ENCODE measurements at places on chromosomes 6 and 20.

- no peak for DNase-seq
These were observed 558 bp upstream of the CCDC167 start for GRCh38 chr6:37500294-37500608.

DNA sequence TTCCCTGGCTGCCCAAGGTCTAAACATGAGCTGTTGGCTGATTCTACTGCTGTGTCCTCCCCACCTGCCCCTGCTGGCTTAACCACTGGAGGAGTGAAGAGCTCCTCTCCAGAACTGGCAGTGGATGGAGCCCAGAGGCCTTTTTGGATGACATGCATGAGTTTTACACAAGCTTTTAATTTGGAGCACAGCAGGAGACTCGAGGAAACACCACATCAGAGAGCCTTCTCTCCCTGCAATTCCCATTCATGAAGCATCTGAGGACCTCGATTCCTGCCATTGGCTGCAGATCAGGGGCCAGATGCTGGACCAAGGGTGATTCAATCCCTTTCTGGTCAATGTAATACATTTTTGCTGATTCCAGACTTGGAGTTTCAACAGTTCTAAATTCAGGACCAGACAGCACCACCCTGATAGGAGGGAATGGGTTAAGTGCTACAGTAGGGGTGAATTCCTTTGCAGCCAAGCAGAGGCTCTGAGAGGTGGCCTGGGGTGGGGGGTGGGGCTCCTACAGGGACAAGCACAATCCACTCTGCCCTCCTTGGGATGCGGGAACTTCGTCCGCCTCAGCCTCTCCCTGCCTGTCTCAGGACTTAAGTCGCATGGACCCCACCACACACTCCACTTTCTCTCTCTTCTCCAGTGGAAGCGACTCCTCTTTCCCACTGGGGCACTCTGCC is 599 bp upstream of the PSORS1C1 start:
- no peak for DNase-seq

- no peak for DNase-seq
These were observed 986.0 kb upstream of the MAP3K7 start for GRCh38 chr6:91572878-91573277.

- peak; percentile 66 for DNase-seq
These were observed 6.7 kb upstream of the ZFAND3 start for GRCh38 chr6:37812841-37813240.

GRCh38 chr6:140178520-140178919 is 804.1 kb upstream of the CITED2 start:
- DNase-seq: peak; percentile 5

- DNase-seq: no peak
These were observed 98.5 kb downstream of the SSR1 start for GRCh38 chr6:7214468-7214867.

- peak; percentile 15 for DNase-seq
These were observed 38.8 kb upstream of the MAP3K4 start for GRCh38 chr6:160952633-160953281.

DNA sequence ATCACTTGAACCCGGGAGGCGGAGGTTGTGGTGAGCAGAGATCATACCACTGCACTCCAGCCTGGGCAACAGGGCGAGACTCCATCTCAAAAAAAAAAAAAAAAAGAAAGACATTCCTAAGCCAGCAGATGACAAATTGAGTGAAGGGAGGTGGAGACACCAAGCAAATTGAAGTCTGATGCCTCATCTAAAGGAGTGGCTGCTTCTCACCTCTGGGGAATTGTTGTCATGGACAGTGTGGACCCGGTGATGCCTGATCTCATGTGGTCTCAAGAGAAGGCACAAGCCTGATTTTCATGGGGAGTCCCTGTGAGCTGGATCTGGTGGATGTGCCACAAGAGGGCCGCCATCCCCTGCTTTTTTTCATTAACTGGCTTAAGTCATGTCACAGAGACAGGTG is 272.0 kb downstream of the ZNF217 start:
- DNase-seq: no peak

DNA sequence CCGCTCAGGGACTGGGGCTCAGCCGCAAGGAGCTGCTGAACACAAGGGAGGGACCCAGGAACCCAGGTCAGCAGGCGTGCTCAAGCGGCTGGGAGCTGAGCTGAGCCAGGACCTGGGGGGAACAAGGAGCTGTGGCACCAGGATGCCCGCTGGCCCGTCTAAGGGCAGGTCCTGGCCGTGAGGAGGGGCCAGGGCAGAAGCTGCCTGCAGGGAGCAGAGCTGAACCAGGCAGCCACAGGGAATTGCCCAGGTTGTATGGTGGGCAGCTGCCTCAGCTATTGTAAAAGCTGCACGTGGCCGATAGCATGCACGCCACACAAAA is 133.3 kb downstream of the AGPAT4 start:
- no peak for DNase-seq

GRCh38 chr6:122136386-122136785 is 263.1 kb upstream of the HSF2 start:
- no peak for DNase-seq

- no peak for DNase-seq
These were observed 80.2 kb upstream of the SULF2 start for GRCh38 chr20:47865451-47865850.

DNA sequence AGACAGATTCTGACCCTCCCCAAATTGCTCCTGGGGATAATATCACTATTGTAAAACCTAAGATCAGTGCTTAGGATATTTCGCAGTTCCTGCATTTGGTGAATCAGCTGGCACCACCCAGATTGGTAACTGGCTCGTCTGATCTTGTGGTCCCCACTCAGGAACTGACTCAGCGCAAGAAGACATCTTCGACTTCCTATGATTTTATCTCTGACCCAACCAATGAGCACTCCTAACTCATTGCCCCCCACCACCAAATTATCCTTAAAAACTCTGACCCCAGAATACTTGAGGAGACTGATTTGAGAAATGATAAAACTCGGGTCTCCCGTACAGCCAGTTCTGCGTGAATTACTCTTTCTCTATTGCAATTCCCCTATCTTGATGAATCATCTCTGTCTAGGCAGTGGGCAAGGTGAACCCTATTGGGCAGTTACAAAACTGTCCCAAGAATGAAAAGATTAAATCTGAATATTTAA is 55.7 kb upstream of the PRND start:
- peak; percentile 85 for DNase-seq

GRCh38 chr20:60292001-60292520 is 333.8 kb downstream of the CDH26 start:
- peak; percentile 50 for DNase-seq

DNA sequence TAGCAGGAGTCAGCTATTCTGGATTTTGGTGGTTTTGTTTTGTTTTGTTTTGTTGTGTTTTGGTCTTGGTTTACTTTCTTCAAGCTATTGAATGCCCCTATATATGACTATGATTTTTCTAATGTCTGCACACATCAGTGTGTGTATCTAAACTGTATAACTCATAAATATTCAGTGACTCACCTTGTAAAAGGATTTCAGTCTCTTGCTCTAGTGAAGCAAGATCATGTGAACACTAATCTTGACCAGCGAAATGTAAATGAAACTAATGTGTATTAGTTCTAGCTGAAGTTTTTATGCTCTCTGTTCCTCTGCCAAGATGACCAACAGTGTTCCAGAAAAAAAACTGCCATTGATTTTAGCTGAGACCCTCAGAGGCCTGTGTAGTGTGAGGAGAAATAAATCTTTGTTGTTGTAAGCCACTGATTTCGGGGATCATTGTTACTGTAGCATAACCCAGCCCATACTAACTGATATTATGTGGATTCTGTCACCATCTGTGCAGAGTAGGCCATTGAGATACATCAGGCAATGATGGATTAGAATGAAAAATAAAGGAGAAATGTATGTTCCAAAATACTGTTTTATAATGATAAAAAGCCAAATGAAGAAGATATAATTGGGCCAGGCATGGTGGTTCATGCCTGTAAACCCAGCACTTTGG is 11.5 kb upstream of the BTBD9 start:
- DNase-seq: no peak

DNA sequence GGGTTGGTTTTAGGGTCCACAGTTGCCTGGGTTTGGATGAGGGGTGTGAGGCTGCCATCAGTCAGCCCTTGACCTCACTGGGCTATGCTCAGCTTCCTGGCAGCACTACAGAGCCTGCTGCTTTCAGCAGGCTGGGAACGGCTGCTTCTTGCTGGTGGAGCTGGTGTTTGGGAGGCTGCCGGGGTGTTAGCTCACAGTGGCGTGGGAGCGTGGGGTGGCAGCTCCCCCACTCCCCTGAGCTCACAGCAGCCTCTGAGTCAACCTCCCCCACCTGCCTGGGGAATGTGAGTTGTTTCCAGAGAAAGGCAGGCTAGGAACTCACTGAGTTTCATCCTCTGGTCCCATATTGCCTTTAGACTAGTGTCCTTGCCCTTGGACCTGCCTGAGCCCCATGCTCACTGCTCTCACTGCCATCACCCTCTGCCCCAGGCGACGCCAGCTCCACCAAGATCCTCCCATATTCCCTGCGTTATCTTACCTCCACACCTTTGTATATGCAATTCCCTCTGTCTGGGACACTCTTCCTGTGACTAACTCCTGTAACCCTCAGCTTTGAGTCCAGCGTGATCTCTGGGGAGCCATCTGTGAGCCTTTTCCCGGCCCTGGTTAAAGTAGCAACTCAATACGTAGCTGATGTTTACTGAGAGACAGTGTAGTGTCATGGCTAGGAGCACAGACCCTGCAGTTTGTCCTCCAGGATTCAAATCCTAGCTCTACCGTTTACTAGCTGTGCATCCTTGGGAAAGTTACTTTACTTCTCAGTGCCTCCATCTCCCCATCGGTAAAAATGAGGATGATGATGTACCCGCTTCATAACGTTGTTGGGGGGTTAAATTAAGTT is 34.8 kb downstream of the PPP1R16B start:
- DNase-seq: no peak

- DNase-seq: no peak
These were observed 28.9 kb upstream of the SUMO4 start for GRCh38 chr6:149371154-149371553.
